ENCODE measurements at places on chromosomes 1 and 21.

DNA sequence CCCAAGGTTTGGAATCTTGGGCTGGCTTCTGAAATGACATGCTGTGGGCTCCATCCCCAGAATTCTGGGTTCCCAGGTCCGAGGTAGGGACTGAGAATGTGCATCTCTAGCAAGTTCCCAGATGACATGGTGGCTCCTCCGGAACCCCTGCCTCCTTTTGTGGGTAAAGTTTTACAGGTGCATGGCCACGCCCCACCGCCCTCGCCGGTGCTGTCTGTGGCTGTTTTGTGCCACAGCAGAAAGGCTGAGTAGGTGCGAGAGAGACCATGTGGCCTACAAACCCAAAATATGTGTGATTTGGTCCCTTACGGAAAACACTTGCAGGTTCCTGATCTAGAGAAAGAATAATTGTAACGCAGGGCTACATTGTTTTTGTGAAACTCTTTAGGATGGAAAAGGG lies 30.9 kb downstream of the SKI start:
- no peak overlapping the region for H3K27ac ChIP-seq
- H3K36me3 ChIP-seq, result no peaks in the 10 kb centered on the region
- no peak for DNase-seq
- peaks cover 13% of the 10 kb centered on the region for H3K4me1 ChIP-seq

- no peak overlapping the region for H3K27ac ChIP-seq
- H3K4me1 ChIP-seq, result no peaks in the 10 kb centered on the region
- no peaks in the 10 kb centered on the region for H3K36me3 ChIP-seq
- peak; percentile 28 for DNase-seq
- H3K4me3 ChIP-seq, result no peak overlapping the region
Measured at GRCh38 chr1:68459796-68460195, 10.0 kb upstream of the RPE65 start.

GRCh38 chr1:172670791-172671190 lies 11.9 kb downstream of the FASLG start:
- H3K4me3 ChIP-seq, result no peak overlapping the region
- no peak overlapping the region for H3K27ac ChIP-seq
- no peaks in the 10 kb centered on the region for H3K36me3 ChIP-seq
- DNase-seq, result no peak

DNA sequence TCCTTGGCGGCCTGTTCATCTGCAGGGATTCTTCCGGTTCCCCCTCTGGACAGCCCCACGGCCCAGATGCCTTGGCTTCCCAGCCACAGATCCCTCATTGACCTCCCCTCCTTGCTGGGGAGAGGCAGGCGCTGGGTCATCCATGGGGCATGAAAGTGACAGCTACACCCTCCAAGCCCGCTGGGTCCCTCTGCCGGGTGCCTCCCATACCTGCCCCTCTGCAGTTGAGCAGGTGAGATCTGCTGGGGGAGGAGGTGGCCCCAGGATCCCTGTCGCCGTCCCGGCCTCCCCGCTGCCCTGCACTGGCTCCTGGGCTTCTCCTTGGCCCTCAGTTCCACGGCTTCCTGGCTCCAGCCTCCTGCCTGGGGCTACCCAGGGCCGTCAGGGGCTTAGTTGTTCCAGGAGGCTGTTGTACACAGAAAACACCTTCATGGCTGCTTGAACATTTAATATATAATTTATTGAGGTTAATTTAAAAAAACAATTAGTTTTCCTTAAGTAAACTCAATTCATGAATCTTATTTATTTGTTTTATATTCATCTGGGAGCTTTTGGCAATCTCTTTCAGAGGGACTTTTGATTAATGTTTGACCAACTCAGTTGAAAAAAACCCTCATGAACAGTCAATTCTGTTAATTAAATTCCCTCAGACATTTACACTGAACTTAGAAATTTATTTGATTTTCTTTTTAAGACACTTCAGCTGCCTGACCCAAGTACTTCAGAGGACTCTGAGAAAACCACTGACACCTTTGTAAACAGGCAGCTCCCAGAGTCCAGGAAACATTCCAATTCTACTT lies 67.6 kb upstream of the ABCG1 start:
- DNase-seq, result no peak
- H3K27me3 ChIP-seq, result peaks cover 12% of the 10 kb centered on the region
- H3K36me3 ChIP-seq, result no peaks in the 10 kb centered on the region
- no peaks in the 10 kb centered on the region for H3K4me1 ChIP-seq
- no peak overlapping the region for H3K4me3 ChIP-seq
- no peak overlapping the region for H3K27ac ChIP-seq

DNA sequence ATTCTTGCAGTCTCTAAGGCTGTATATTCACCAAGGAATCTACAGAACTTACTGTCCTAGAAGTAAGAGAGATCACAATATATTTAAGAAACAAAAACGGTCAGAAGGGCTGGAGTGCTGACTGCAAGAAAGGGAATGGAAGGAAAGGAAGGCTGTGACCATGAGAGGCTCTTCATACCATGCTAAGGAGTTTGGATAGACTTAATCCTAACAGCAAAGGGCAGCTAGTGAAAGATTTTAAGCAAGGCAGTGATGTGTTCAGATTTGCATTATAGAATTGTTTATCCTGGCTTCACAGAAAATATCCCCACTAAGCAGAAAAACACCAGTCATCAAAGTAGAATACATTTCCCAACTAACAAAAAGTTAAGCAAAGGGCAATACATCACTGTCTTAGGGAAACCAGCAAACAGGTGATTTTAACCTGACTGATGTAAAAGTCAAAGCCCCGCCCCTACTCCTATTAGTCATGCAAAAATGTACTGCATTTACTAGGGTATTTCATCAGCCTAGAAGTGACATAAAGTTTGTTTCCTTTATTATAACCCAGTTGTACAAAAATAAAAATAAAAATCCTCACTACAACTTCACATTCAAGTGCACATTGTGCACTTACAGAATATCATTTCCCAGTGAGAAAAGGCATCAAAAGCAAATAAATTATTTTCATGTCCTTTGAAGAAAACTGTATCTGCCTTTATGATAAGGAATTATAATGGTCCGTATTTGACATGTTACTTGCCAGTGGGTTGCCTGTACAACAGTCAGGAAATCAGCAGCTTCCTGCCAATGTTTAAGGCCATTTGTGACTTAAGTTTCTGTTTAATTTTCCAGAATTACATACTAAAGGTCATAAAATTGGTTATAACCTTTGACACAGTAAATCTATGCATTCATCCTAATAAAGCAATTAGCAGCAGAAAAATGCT lies 17.2 kb downstream of the JAK1 start:
- H3K36me3 ChIP-seq, result no peaks in the 10 kb centered on the region
- H3K4me1 ChIP-seq, result no peaks in the 10 kb centered on the region
- no peak overlapping the region for H3K27ac ChIP-seq
- no peak for DNase-seq
- H3K27me3 ChIP-seq, result no peaks in the 10 kb centered on the region
- no peak overlapping the region for H3K4me3 ChIP-seq
